ENCODE measurements at places on chromosomes 16 and 17.

- no peak for DNase-seq
Observed at GRCh38 chr17:50634224-50634914, at the start of gene ABCC3. TSS of gene ABCC3 (plus strand) at chr17:50634881. CDS start at chr17:50634937, 56 bp downstream.

DNA sequence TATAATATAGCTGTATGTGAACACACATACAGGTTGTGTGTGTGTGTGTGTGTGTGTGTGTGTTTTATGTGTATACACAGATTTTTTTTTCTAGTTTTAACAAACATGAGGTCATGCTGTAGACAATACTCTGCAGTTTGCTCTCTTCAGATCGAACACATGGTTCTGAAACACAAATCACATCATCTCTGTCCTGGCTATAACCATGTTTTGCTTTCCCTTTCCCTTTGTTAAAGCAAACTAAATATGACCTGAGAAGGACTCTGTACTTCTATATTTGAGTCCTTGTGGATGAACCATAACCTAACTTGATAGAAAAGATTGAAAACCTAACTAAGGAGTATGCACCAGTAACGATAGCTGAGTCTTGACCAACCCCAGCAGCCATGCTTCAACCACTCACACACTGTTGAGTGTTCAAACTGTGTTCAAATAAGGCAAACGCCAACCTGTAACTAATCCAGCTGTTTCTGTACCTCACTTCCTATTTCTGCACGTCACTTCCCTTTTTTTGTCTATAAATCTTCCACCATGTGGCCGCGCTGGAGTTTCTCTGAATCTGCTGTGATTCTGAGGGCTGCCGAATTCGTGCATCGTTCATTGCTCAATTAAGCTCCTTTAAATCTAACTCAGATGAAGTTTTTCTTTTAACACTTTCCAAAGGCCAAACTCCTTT is 303.8 kb downstream of the HS3ST3B1 start:
- no peak for DNase-seq

DNA sequence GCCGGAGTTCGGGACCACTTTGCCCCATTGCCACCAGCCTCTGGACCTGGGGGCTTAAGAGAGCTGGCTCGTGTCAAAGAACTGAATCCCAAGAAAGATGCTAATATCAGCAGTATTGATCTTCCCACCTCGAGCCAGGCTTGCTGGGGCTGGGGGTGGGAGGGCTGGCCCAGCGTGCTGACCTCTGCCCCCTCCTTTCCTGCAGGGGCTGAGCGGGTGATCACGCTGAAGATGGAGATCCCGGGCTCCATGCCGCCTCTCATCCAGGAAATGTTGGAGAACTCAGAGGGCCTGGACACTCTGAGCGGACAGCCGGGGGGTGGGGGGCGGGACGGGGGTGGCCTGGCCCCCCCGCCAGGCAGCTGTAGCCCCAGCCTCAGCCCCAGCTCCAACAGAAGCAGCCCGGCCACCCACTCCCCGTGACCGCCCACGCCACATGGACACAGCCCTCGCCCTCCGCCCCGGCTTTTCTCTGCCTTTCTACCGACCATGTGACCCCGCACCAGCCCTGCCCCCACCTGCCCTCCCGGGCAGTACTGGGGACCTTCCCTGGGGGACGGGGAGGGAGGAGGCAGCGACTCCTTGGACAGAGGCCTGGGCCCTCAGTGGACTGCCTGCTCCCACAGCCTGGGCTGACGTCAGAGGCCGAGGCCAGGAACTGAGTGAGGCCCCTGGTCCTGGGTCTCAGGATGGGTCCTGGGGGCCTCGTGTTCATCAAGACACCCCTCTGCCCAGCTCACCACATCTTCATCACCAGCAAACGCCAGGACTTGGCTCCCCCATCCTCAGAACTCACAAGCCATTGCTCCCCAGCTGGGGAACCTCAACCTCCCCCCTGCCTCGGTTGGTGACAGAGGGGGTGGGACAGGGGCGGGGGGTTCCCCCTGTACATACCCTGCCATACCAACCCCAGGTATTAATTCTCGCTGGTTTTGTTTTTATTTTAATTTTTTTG is 8.5 kb downstream of the GJD3 start:
- no peak for DNase-seq

- DNase-seq = no peak
Observed at GRCh38 chr17:46038414-46038813, 39.4 kb downstream of the STH start.

- DNase-seq = no peak
Observed at GRCh38 chr17:74742153-74742515, 5.1 kb downstream of the RAB37 start.

DNA sequence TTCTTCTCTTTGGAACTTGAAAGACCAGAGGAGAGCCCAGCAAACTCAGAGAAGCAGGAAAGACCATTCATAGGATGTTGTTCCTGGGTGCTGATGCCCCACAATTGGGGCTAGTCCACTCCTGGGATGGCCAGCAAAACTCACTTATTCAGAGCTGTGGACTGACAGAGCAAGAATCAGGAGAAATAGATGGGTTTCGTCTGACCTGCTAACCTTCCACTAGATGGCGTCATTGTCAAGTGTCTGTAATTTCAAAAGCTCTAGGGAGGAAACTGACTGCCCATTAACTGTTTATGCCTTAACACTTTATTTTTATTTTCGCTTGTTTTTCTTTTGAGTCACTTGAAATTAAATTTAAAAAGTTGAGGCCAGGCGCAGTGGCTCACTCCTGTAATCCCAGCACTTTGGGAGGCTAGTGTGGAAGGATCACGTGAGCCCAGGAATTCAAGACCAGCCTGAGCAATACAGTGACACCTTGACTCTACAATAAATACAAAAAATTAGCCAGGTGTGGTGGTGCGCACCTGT is 28.7 kb upstream of the MILR1 start:
- no peak for DNase-seq

DNA sequence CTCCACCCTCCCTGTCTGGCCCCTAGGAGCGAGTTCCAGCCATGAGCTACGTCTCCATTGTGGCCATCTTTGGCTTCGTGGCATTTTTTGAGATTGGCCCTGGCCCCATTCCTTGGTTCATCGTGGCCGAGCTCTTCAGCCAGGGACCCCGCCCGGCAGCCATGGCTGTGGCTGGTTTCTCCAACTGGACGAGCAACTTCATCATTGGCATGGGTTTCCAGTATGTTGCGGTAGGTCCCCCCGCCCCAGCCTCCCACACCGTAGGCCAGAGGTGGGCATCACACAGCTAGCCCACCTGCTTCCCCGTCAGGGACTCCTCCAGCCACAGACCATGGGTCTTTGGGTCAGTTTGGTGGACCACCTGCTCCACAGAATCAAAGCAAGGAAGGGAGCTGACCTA is 4.2 kb downstream of the SLC2A4 start:
- DNase-seq = no peak

DNA sequence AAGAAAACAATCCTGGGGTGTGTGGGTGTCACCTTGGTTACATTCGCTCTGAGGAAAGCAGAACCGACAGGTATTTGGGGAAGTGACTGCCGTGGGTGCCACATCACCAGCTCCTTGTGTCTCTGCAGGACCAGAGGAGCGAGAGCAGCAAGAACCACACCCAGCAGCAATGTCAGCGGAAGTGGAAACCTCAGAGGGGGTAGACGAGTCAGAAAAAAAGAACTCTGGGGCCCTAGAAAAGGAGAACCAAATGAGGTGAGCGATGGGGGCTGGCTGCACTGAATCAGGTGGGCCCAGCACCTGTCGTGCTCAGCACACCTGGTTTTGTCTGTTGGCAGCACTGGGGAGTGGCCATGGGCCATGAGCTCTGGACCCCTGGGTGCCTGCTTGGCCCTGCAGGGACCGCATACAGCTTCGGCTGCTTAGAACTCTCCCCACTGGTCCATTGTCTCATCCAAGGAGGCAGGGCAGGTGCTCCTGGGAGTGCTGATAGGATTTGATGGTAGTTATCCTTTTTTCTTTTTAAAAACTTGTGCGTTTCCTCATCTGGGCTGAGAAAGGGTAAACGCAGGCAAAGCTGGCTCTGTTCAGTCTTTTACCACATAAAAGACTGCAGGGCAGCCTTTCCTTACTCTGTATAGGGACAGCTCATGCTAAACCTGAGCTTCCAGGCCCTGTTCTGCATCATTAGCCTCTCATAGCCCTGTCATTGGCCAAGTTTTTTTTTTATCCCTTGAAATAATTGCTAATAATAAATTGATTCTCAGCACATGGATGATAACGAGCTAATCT is 29.4 kb downstream of the HMOX2 start:
- no peak for DNase-seq

DNA sequence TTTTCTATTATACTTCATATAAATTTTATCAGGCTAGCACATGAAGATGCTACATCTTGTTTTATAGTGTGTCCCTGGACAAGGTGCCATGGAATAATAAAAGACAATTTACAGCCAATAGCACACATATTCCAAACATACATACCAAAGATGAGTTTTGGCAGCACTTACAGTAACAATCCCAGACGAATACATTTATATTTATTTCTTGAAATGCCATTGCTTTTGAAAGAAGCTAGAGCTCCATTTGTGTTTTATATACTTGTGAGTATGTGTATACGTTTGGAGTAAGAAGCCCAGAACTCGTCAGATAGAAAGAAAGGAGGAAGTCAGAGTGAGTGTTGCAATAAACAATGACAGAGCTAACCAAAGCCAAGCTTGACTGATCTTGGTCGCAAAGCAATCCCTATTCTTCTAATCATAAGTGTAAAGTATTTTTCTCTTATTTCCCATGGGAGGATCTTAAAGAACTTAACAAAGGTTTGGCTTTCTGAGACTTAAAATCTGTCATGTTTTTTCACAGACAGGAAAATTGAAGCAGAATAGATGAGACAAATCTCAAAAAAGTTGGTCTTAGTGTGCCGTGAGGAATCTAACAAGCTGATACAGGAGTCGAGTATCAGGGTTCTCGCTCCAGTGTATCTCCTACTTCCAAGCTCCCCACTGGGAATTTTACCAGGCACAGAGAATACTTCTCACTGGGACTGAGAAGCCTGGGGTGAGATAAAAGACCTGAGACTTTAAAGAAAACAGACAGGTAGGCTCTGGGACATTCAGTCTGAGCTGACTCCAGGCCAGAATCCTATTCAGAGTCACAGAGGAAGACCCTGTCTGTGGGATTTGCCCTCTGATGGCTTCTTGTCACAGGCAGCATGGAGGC is 175.4 kb downstream of the AATF start:
- no peak for DNase-seq

DNA sequence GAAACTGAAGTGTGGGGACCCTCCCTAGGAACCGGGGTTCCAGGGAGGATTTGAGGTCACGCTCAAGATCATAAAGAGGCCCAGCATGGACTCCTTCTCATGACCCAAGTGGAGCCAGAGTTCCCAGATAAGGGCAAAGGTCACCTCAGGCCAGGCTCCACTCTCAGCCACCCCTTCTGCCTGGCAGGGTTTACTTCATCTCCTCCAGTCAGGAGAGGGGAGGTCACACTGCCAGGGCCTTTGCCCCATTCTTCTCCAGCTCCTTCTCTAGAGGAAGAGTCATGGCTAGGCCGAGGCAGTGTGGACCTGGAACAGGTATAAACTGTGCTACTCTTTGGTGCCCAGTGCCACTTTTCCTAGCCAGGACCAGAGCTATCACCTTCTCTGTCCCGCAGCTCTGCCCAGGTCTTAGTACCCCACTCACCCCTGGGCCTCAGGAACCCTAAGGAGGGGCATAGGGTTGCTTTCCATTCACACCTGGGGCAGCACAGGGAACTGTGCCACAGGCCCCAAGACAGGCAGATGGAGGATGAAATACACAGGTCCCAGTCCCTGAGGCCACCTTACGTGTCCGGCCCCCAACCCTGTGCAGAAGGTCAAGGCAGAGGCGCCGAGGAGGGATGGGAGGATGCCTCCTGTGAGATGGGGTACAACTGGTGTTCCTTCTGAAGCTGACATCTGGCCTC is 879 bp upstream of the ACSF2 start:
- no peak for DNase-seq

- DNase-seq = no peak
Observed at GRCh38 chr17:10610884-10611283, 46.2 kb downstream of the MYH3 start.

DNA sequence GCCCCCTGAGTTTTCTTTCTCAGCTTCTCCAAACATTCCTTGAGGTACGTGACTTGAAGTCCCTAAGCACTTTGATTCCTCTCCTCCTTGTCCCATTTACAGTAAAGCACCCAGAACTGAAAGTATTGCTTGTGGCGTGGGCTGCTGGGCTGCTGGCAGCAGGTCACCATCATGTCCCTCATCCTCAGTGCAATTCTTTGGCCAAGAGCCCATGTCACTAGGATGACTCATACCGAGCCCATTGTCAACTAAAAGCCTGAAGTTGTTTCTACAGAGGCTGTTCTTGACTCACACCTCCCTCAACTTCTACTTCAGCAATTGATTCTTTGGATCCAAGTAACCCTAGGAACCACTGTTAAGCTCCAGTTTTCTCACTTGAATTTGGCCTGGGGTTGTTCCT is 54.3 kb downstream of the KPNA2 start:
- DNase-seq = no peak

GRCh38 chr16:73052576-73052975 is 4.6 kb upstream of the ZFHX3 start:
- DNase-seq = no peak

- peak; percentile 14 for DNase-seq
Observed at GRCh38 chr17:11948789-11949188, 48.5 kb downstream of the ZNF18 start.

DNA sequence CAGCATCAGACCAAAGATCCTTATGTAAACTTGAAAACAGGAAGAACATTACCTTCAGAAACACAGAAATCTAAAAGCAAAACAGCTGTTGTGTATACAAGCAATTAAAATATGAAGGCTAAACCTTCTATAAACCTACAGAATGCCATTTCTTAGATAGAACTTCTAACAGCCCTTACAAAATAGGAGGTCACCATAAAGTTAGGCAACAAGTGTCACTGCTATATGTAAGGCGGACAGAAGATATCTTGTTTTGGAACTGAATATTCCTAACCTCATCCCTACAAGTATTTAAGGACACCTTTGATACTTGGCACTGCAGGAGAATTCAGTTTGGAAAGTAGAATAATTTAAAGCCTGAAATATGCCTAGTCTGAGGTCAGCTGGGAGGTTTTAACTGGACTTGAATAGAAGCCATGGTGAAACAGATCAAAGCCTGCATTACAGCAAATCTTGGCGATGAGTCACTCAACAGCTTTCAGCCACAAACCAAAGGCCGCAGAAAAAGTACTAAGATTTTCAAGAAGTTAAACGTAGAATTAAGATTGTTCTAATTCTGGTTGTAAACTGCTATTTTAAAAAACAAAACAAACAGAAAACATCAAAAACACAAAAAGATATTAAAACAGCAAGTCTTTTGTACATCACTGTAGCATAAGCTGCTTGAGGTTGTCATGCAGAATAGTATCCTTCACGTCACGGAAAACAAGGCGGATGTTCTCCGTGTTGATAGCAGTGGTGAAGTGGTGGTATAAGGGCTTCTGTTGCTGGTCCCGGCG is 42.7 kb downstream of the GNA13 start:
- DNase-seq = no peak

DNA sequence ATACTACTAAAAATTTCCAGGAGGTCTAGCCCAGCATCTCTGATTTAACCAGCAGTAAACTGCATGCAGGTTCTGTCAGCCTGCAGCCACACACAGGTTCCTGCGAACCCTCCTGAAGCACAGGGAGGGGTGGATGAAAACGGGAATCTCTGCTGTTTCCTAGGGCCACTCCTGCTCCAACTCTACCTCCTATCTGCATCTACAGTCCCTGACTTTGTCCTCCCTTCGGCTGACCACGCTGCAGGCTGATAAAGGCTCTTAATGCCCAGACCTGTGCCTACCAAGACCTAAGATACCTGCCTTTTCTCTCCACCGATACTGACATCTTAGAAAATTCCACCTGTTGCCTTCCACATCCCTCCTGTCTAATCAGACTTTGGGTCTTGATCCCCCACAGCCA is 50.2 kb downstream of the CYTH1 start:
- DNase-seq = no peak

All from dorsolateral prefrontal cortex (tissue), 122 donors.